ELF-1 (cell line): ENCODE measurements at places on chromosomes 1 and 21.
A peak's percentile ranks its signal among the peaks of the same experiment; 100 is the strongest.

- no peak for DNase-seq
Observed at GRCh38 chr1:5639106-5639722, 353.0 kb downstream of the NPHP4 start.

DNA sequence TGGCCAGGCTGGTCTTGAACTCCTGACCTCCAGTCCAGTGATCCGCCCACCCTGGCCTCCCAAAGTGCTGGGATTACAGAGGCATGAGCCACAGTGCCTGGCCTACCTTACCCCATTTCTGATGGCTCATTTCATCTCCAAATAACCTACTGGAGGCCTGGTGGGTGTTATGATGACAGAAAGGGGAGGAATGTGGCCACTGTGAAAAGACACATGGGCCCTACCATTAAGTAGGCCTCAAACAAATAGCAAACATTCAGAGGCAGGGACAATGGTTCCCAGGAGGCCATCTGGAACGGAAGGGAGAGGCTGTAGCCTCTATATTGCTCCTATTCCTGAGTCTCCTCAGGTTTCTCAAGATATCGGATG, 932 bp upstream of the FCRLA start:
- no peak for DNase-seq

DNA sequence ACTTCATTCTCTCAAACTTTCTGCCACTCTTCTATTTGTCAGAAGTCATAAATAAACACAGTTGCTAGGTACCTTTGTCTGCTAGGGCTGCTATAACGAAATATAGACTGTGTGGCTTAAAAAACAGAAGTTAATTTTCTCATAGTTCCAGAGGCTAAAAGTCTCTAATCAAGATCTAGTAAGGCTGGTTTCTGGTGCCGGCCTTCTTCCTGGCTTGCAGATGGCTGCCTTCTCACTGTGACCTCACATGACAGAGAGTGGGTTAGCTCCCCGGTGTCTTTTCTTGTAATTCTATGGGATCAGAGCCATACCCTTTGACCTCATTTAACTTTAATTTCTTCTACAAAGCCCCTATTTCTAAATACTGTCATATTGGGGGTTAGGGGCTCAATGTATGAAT, 5.9 kb downstream of the PDC start:
- no peak for DNase-seq

DNA sequence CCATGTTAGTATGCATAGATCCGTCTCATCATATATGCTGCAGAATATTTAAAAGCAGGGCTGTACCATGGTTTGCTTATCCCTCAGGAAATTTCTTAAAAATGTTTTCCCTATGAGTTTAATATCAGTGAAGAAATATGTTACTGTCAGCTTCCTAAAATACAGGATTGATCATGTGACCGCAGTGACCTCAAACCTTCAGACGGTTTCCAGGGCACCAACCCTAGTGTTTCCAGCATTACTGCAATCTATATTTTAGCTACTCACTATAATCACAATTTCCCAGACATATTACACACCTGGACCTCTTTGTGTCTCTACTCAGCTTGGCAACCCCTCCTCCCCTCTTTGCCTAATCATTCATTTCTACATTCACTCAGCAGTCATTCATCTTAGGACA, 7.7 kb upstream of the SDHB start:
- no peak for DNase-seq

GRCh38 chr1:197234581-197234980, 33.5 kb upstream of the CRB1 start:
- DNase-seq, result no peak

- no peak for DNase-seq
Observed at GRCh38 chr1:95095833-95096217, 21.3 kb upstream of the TLCD4 start.

DNA sequence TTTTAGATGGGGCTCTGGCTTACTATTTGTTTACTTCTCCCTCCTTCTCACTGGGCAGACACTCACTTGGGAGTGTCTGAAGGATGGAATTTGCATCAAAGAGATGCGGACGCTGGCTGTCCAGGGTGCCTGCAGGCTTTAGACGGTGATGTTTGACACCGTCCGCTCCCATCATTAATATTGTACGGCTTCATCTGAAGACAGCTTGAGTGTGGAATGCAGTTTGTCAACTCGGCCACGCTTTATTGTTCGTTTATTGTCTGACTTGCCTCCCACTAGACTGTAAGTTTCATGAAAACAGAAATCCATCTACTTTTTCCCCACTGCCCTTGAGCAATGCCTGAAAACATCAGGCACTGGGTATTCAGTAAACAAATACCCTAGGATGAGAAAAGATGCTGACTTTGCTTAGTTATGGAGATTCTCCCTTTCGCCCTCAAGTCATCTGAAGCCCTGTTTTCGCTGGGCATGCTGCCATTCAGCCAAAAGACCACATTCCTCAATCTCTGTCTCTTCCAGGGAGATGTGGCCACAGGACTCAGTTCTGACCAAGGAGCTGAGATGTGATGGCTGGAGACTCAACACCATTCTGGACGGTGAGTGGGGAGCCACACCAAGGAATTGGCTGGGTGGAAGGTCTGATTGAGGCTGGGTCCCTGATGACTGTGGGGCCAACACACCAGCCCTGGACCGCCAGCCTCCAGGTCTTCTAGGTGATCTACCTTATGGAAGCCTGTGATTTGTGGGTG, 87.6 kb downstream of the BCAR3 start:
- peak; percentile 88 for DNase-seq

DNA sequence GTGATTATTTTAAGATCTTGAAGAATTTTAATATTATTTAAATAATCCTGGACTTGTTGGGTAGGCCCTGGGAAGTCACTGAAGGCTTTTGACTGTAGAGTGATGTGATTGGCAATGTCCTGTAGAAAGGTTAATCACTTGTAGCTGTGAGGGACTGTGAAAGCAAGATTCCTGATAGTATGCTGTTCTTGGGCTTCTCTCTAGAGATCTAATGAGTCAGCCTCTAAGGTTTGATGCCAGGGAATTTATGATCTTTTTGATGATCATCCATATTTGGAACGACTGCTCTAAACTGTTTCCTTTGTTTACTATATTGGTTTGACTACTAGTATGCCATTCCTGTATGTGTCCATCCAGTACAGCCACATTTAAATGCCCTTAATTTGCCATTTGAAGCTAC, 56.5 kb downstream of the CAMSAP2 start:
- DNase-seq, result no peak

GRCh38 chr21:44924606-44925377, 4.1 kb upstream of the ITGB2 start:
- no peak for DNase-seq

GRCh38 chr1:89904219-89904980, 83.6 kb downstream of the LRRC8D start:
- peak; percentile 23 for DNase-seq

DNA sequence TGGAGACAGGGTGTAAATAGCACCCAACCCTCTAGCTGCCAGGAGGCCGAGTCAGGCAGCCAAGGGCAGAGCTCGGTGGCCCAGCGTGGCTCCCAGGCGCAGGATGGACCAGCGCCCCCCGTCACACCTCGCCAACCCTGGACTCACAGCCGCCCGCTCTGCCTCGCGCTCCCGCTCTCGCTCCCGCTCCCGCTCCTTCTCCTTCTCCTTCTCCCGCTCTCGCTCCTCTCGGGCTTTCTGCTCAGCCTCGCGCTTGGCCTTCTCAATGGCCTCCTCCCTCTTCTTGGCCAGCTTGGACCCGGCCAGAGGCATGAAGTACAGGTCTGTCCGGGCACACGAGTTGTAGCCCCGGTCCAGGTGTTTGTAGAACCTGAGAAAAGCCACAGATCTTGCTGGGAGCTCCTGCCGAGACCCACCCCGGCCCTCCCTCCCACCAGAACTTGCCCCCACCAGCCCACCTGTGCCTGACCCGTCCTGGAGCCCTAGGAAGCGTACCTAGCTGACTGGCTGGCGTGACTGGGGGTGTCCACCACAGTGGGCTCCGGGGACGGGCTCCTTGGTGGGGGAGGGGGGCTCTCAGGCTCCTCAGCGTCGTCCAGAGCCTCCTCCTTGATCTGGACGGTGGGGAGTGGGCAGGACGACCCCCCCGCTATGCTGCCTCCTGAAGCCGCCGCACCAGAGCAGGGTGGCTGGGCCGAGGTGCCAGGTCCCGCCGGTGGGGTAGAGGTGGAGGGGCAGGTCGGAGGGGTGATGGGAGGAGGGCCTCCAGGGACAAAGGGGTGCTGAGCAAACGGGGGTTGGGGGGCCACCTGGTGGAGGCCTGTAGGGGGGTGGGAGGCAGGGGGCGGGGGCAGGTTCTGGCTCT, 41.9 kb downstream of the SLC45A1 start:
- DNase-seq, result no peak

DNA sequence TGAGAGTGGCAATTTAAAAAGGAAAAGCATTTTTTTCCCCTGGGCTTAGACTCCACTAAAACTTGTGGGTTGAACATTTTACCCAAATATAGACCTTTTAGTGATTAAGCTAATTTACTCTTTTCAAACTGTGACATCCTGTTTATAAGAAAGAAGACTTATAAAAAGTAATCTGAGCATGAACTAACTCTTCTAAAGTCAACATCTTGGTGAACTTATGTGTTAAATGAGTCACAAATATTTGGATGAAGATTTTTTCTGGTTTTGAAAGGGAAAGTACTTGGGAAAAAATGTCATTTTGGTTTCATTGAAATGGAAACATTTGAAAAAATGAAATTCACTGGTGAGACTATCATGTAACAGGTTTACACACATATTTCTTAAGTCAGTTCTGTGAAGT, 109.8 kb downstream of the KCNK2 start:
- DNase-seq, result no peak

- DNase-seq, result no peak
Observed at GRCh38 chr1:192357924-192358323, 41.1 kb downstream of the RGS21 start.

DNA sequence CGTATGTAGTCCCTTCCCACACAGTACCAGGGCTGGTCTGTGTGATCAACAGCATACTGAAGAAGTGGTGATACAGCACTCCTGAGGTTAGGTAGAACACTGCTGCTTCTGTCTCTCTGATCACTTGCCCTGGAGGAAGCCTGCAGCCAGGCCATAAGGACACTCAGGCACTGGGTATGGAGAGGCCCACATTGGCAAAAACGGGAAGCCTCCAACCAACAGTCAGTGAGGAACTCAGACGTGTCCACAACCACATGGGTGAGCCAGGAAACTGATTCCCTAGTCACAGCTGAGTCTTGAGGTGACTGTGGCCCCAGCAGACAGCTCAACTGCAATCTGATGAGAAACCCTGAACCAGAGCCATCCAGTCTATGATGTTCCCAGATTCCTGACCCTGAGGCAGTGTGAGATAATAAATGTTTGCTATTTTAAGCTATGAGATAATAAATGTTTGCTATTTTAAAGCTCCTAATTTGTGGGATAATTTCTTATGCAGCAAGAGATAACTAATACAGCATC, 62.5 kb downstream of the COQ8A start:
- DNase-seq, result no peak

DNA sequence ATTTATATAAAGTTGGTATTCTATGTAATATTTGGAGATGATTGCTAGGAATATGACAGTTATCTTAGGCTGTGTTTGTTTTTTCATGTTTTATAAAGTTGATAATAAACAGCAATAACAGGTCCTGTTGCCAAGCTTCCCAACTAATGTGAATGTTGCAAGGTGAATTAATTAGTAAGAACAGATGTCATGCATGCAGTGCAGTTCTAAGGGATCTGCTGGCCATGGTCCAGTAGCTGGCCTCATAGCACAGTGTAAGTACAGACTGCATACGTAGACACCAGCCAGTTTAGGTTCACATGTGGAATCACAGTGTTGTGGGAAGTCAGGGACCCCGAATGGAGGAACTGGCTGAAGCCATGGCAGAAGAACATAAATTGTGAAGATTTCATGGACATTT, 478.2 kb downstream of the NEGR1 start:
- no peak for DNase-seq

DNA sequence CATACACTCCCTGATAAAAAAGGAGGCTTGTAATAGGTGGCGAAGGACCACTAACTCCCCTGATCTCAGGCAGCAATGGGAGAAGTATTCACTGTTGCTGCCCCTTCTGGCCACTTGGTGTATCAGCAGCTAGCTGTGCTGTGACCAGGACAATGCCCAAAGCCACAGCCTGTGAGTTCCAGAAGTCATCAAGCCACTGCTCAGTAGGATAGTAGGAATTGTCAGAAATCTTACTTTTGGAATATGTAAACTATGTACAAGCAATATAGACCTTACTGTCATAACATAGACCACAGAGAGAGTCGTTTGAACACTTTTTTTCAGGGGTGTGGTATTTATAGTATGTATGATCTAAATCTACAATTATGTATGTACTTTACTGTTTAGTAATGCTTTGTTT, 248.3 kb upstream of the CAMK1G start:
- DNase-seq, result peak; percentile 69

GRCh38 chr1:93223023-93223675, 42.6 kb downstream of the CCDC18 start:
- DNase-seq, result no peak

GRCh38 chr1:227086636-227087035, 146.5 kb downstream of the COQ8A start:
- DNase-seq, result no peak

DNA sequence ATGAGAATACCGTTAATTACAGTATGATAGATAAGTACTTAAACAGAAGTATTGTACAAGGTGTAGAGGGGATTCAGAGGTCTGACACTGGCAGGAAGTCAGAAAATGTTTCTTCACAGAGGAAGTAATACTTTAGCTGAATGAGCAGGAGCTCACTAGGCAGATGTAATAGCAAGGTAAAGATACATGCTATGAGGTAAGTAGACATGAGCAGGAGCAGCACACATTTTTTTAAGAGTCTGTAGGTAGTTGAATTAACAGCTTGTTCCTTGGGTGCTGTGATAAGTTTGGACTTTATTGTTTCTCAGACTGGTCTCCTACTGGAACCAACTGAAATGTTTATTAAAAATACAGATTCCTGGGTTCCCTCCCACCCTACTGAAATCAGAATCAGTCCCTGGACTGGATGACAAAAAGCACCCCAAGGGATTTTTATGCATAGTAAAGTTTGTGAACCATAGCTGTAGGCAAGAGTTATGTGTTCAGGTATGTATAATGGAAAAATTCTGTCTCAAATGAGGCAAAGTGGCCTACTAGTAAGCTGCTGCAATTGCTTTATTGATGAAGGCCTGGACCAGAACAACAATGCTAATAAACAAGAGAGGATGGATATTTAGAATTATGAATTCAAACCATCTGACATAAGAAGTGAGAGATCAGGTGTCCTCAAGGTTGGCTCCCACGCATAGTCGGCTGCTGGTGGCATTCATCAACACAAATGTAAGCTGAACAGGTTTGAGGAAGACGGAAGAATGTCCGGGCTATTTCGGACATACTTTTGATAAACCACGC, 902 bp downstream of the AP4B1 start:
- DNase-seq, result peak; percentile 12

- no peak for DNase-seq
Observed at GRCh38 chr21:33015096-33015495, 10.6 kb upstream of the OLIG2 start.
